Ammon's horn (tissue), 1 donor: ENCODE measurements at places on chromosomes 5 and 9.

GRCh38 chr5:41793141-41793770 lies 77.0 kb downstream of the OXCT1 start:
- no peak for DNase-seq

DNA sequence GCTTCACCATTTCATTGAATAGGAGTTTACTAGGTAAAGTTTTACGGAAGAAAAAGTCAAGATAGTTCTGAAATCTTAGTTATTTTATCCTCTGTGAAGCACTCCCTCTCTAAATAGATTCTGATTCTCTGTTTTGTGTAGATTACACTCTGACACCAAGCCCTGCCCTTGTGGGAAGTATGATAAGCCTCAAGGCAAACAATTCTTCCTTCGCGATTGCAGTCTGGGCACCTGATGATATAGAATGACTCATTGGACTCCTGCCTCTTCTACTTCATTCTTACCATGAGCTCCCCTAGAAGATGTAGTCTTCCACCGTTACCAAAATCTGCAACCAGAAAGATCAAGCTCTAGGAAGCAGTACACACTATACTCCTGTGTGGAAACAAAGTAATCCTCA lies 626.9 kb upstream of the PTGER4 start:
- DNase-seq: no peak

- no peak for DNase-seq
Observed at GRCh38 chr5:113495422-113495841, 7.2 kb upstream of the MCC start.

DNA sequence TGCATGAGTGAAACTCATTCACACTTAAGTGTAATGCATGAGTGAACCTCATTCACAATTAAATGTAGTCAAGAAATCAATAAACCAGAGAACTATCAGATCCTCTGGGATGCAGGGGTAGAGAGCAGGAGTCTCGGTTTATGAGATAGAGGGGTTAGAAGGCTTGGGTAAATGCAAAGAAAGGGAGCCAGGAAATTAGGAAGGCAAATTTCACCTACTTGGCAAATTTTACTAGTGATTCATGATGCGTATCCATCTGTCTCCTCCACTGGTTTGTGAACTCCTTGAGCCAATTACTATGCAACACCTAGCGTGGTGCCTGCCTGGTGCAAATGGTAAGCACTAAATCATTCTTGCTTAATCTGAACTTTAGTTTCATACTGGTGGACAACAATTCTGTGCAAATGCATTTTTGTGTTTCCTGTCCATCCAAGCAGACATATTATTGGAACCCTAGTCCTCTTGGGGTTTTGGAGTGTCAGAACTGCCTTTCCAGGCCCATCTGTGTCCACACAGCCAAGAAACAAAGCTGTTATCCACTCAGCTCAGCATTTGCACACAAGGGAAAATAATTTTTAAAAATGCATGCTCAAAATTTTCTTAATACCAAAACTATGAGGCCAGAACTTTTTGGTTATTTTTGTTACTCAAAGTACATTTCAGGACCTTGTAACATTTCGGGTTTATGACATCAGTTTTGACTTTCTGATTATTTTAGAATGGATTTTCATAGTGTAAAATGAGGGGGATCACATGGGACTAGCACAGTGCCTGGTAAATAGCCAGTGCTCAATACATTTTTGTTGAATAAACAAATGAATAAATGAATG lies 5.2 kb downstream of the HAPLN1 start:
- no peak for DNase-seq

GRCh38 chr9:132003896-132004295 lies 75.8 kb downstream of the MED27 start:
- DNase-seq: no peak

DNA sequence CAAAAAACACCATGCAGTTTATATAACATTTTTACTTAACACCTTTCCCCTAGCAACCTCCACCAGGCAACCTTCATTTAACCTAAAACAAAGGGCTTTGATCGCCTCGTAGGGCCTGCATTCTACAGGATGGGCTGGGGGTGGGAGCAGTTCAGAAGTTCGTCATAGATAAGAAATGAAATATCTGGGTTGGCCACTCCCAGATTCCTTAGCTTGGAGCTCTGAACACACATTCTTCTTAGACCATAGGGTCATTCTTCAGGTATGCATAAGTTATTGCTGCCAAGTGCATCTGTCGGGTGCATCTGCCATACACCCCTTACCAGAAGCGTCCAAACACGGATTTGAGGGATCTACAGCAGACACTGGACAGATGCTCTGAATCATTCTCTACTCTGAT lies 4.3 kb upstream of the SLC22A5 start:
- no peak for DNase-seq

DNA sequence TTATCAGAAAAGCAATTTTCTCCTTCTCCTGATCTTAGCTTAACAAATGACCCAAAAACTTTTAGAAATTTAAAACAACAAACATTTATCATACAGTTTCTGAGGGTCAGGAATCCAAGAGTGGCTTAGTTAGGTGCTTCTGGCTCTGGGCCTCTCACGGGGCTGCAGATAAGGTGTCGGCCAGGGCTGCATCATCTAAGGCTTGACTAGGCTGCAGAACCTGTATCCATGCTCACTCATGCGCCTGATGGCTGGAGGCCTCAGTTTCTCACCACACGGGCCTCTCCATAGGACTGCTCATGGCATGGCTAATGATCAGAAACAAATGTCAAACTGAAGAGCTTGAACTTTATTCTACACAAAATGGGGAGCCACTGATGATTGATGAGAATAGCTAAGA lies 210.0 kb downstream of the SEC61B start:
- DNase-seq: no peak

- DNase-seq: no peak
Observed at GRCh38 chr5:134275822-134276221, 49.9 kb upstream of the PPP2CA start.

DNA sequence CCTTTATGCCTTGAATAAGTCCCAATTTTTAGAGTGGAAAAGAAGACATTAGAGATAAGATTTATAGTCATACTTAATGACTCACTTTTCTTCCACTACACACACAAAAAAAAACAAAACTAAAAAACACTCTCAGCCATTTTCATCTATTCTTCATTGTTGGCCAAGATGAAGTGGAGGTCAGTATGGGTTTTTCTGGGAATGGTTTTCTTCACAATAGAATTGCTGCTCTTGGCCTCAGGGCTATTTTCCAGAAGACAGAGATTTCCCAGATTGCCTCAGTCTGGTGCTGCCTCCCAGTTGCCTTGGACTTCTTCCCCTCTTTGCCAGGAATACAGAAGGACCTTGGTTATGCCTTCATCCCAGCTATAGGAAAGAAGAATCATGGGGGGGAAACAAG lies 463.7 kb downstream of the TMEM232 start:
- no peak for DNase-seq

GRCh38 chr5:141617682-141618029 lies 1.1 kb downstream of the DIAPH1 start:
- no peak for DNase-seq

- no peak for DNase-seq
Observed at GRCh38 chr5:67030289-67031056, 166.1 kb downstream of the CD180 start.

GRCh38 chr9:20378851-20379250 lies 243.4 kb downstream of the MLLT3 start:
- DNase-seq: no peak

DNA sequence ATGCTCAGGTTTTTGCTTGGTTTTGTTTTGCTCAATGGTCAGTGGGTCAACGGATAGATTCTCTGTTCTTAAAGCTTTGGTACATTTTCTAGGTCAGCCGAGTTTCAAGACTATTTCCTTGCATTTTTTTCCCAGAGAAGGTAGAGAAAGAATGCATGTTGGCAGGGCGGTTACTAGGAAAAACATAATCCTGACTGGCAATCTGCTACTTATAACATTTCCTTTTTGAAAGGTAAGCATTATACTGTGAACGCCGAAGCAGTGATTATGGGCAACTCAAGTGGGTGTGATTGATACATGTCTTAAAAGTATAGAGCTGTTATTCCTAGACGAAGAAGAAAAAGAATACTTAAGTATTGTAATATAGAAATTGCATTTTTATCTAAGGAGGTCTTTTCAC lies 273.2 kb downstream of the MAST4 start:
- no peak for DNase-seq

- no peak for DNase-seq
Observed at GRCh38 chr9:89079391-89079790, 88.1 kb downstream of the S1PR3 start.

- no peak for DNase-seq
Observed at GRCh38 chr5:74454263-74455030, 186.1 kb downstream of the ENC1 start.

GRCh38 chr5:98414938-98415337 lies 358.5 kb upstream of the RGMB start:
- no peak for DNase-seq

DNA sequence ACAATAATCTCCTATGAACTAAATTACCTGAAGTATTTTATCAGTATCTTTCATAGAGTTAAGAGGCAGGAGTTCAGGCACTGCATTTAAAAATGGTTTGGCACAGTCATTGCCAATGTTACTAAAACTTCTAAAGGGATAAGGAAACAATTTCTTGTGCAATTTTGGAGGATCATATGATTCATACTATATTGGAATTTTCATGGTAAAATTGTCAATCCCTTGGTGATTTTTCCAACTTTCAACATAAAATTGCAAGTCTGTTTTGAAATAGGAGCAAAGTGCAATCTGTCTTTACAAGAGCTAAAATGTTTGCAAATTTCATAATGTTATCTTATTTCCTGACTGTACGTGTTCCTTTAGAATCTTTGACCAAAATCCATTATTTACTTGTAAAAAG lies 211.1 kb downstream of the DMRTA1 start:
- no peak for DNase-seq

- no peak for DNase-seq
Observed at GRCh38 chr9:27586304-27586703, 13.0 kb upstream of the C9orf72 start.

- no peak for DNase-seq
Observed at GRCh38 chr9:76901801-76902200, 4.1 kb downstream of the PRUNE2 start.

GRCh38 chr5:101009758-101010519 lies 106.9 kb upstream of the ST8SIA4 start:
- DNase-seq: no peak

- no peak for DNase-seq
Observed at GRCh38 chr5:59817536-59817935, 76.0 kb downstream of the PDE4D start.

DNA sequence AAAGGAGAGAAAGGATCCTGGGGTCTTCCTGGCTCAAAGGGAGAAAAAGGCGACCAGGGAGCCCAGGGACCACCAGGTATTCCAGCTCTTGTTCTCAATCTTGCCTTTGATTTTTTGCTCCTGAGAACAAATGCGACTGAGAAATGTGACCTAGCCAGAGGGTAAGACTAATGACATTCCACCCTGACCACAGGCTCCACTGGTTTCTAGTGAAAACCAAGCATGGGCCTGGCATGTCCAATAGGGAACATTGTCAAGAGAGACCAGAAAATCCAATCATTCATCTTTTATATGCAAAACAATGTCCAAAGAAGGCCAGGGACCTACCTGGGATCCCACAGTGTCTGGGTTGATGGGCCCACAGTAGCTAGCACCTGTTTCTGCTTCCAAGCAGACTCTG lies 50.3 kb upstream of the TGFBR1 start:
- DNase-seq: no peak

DNA sequence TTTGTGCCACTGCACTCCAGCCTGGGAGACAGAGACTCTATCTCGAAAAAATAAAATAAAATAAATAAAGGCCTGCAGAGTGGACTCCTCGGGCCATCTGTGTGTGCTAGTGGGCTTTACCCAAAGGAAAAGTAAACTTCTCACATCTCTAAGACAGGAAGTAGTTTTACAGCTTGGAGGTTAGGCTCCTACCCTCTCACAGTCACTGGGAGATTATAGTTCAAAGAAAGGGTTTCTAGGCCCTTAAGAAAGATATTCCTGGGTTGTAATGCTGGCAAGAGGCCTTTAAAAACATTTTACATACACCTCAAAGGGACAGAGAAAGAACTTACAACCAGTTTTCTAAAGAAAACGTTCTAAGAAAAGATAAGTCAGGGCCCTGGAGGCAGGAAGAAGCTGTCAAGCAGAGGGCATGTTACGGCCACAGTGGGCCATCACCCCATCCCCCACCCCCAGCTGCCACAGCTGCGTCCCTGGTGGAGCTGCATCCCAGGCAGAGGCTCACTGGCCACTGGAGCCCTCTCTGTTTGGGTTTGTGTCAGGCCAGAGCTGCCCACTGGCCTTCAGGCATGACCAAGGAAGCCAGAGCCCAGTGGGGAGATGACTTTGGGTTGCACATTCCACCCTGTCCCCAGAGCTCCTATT lies 78.1 kb upstream of the CDK20 start:
- DNase-seq: no peak

GRCh38 chr5:887947-888637 lies 4.5 kb downstream of the BRD9 start:
- DNase-seq: no peak

DNA sequence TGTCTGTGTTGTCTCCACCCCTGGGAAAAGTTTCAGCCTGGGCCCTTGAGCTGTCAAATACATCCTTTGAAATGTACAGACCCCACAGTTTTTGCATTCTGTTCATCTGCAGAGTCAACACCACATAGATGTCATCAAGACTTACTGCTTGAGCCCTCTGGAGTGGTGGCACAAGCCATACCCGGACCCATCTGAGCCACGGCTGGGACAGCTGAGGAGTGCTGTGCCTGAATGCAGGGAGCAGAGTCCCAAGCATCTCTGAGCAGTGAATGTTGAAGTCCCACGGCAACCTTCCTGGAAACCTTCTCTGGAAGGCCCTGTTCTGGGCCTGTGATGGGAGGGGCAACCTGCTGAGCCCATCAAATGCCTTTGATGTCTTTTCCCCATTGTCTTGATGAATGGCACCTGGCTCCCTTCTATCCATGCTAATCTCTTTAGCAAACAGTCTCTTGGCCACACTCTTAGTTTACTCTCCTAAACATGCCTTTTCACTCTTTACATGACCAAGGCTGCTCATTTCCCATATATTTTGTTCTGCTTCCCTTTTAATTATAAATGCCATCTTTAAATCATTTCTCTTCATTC lies 92.5 kb downstream of the ATPSCKMT start:
- DNase-seq: no peak

DNA sequence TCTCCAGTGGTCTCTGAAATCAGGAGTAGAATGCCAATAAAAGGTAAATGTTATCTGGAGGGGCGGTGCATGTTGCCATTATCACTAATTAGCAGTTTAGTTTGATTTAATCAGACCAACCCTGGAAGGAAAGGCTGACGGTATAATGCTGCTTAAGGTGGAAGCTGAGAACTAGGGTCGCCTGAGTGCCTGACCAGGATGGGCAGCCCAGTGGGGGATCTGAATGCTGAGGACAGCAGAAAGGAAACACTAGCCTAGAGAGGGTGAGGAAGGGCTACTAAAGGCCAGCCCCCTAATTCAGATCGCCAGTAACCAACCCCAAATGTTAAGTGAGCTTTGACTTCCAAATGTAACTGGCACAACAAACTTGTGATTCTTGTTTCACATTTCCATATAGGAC lies 172.2 kb downstream of the APBA1 start:
- no peak for DNase-seq
